Activated CD4-positive, alpha-beta T cell treated with anti-CD3 and anti-CD28 coated beads for 48 hours (primary cell): ENCODE measurements at places on chromosomes 13 and 19.

DNA sequence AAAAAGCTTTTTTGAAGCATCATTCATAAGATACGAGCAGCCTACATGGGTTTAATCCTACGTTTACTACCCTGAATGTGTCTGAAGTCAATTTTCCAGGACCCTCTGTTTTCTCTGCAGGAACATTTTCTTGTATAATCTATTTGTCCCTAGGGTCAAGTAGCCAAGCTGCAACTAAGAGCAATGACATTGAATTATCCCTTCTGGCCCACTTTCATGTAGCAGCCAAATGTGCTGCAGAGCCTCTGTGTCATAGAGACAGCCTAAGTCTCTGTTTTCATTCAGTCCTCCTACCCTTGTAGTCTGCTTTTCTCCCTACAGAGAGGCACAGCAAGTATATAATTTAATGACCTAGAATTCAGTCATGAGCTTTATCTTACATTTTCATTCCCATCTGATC is 82.1 kb downstream of the ZAR1L start:
- no peak for DNase-seq

GRCh38 chr13:112653071-112653470 is 36.8 kb upstream of the ATP11A start:
- DNase-seq, result no peak

DNA sequence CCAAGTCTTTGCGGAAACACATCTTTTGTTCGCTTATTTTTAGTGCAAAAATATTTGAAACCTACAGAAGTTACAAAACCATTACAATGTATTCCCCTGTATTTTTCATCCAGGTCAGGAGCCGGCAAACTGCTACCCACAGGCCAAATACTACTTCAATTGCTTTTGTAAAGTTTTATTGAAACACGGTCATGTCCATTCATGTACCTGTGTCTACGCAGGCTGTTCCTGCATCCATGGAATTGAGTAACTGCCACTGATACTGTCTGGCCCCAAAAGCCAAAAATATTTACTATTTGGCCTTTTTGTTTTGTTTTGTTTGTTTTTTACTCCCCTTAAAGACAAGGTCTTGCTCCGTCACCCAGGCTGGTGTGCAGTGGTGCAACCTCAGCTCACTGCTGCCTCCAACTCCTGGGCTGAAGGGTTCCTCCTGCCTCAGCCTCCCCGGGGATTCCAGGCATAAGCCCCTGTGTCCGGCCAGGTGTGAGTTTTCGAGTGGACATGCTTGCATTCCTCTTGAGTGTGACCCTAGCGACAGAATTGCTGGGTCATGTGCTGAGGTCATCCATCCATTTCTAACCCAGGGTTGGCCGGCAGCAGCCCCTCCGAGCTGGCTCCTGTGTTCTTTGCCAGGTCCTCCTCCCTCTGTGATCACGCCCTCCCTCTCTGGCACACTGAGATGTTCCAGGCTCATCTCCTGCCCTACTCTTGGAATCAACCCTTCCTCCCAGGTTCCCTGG is 10.9 kb upstream of the S1PR4 start:
- no peak for DNase-seq

GRCh38 chr13:101703838-101704237 is 251.4 kb downstream of the ITGBL1 start:
- no peak for DNase-seq

GRCh38 chr13:37878496-37878895 is 8.9 kb upstream of the TRPC4 start:
- DNase-seq, result no peak
